Sigmoid colon (tissue), 7 donors: ENCODE measurements at places on chromosomes 12 and 14. TPM values are rescaled to one million over a fixed set of nuclear protein-coding genes. Genes with fewer than 3 reads are reported as not detected.

DNA sequence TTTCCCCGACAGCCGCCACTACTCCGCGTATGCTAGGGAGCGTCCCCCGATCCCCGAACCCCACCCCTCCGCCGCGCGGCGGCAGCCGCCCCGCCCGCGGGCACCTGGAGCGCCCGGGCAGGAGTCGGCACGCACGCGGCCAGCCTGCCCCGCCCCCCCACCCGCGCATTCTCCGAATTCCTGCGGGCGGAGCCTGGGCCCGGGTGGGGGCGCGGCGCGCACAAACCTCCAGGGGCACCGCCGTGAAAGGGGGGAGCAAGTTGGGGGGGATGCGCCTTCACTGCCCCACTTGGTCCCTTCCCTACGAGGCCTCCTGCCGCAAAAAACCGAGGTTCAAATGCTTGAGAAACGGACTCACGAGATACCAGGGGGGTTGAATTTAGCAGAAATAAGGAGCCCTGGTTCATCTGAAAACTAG is 1.7 kb downstream of the AJUBA start:
- no peak for DNase-seq

CABP1 gene
- 1.8 TPM for total RNA-seq

GRCh38 chr12:62194616-62195015 is 65.6 kb upstream of the USP15 start:
- no peak for DNase-seq

MGP gene
- total RNA-seq = 1,489 TPM

PLD4 gene
- total RNA-seq = 0.28 TPM

DNA sequence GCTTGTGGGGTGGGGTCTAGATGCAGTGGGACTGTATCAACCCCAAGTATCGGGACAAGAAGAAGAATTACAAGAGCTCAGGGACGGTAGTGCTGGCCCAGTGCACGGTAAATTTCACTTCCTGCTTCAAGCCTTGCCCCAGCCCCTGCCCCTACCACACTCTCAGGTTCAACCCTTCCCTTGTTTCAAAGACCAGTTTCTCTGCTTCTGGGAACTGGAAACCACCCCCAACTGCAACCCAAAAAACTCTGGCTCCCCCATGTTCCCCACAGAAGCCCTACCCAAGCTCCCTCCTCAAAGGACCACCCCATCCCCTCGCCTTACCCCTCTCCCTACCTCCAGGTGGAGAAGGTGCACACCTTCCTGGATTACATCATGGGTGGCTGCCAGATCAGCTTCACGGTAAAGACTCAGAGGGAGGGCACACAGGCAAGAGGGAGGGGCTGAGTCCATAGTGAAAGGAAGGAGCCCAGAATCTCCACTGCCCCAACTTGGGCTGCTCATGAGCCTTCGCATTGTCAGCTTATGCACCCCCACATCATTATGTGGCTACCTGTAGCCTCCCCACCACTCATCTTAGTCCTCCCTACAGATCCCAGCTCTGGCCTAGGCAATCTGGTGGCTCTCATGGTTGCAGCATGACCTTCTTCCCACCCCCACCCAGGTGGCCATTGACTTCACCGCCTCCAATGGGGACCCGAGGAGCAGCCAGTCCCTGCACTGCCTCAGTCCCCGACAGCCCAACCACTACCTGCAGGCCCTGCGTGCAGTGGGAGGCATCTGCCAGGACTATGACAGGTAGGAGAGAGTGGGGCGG is 4.3 kb downstream of the CPNE6 start:
- DNase-seq = no peak
